Fibroblast of skin of back (primary cell): ENCODE measurements at places on chromosomes 2 and 18.

GRCh38 chr2:200962811-200963123, 693 bp downstream of the ORC2 start:
- DNase-seq, result no peak

DNA sequence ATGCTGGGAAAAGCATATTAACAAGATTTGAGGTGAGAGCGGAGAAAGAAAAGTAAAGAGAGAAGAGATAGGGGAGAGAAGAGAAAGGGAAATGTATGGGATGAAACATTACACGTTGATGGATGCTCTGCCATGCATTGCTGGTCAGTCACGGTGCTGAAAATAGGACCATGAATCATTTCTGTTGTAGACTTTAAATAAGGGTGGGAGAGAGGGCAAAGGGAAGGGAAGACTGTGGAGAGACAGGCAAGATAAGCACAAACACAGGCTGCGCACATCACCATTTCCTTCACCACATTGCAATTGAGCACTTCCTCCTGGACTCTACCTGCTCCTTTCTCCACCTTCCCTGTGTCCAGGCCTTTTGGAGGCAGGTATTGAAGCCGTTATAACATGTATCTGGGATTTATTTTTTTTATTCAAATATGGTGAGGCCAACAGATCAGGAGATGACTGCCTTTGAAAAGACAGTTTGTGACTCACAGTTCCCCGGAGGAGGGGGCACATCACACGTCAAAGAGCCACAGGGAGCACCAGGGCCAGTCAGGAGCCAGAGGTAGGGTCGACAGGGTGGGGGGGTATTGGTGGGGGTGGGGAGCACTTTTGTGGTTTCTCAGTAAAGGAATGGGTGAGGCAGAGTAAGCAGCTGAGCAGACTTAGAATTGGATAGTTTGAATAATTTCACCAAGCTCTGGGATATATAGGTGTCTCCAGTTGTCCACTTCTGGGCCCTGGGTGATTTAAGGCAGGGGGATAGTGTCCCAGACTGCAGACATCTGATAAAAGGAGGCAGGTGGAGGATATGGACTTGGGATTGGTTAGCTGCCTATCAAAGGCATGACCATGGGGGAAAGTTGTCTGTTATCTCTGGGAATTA, 372.8 kb upstream of the ST6GAL2 start:
- peak; percentile 4 for DNase-seq

DNA sequence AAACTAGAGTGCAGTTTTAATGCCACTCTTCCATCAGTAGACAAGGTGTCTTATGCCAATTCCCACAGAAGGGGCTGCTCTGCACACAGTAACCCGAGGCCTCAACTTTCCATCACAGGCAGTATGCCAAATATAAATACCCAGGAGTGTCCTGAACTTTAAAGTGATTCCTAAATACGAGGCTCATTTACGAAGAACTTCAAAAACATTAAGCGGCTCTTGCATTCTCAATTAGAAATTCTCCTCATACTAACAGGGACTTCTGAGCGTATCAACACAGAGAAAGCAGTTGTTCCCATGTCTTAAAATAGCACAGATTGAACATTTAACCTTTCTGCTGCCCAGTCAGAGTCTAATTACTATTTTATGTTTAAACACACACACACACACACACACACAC, 638.6 kb downstream of the ERBB4 start:
- no peak for DNase-seq

- peak; percentile 39 for DNase-seq
These were observed 258.9 kb upstream of the TRIB2 start for GRCh38 chr2:12457831-12458230.

- DNase-seq, result no peak
These were observed 110.3 kb upstream of the ST6GAL2 start for GRCh38 chr2:106996171-106996769.

- DNase-seq, result no peak
These were observed 44.7 kb downstream of the ANTXR1 start for GRCh38 chr2:69057660-69058059.

GRCh38 chr18:21111346-21112139, at the start of gene ROCK1:
Gene ROCK1, minus strand, starts transcription at chr18:21111813. Its CDS starts 903 bp downstream, at chr18:21110910.
- DNase-seq, result peak; percentile 96

DNA sequence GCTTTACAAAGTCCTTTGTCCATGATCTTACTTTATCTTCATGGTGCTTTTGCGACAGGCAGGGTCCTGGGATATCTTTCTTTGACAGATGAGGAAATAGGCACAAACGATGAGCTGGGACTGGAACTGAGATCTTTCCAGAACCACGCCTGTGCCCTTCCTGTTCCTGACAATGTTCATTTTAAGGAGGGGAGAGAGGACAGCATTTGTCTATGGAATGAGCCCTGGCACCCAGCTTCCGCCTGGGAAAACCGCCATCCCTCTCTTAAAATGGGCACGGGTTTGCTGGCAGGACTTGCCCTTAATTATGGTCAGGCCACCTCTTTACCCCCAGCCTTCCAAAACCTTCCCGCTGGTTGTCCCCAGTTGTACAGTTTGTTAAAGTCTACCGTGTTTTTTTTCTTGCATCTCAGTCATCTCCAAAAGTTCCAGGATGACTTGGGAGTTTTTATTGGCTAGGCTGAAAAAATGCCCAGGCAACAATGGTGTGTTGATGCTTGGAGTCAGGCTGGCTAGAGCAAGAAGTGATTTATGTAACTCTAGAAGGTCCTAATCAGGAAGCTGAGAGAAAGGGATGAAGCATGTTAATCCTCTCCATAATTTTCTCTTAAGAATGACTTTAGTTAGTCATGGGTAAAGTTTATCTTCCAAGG, 264.9 kb upstream of the EPAS1 start:
- DNase-seq, result no peak

DNA sequence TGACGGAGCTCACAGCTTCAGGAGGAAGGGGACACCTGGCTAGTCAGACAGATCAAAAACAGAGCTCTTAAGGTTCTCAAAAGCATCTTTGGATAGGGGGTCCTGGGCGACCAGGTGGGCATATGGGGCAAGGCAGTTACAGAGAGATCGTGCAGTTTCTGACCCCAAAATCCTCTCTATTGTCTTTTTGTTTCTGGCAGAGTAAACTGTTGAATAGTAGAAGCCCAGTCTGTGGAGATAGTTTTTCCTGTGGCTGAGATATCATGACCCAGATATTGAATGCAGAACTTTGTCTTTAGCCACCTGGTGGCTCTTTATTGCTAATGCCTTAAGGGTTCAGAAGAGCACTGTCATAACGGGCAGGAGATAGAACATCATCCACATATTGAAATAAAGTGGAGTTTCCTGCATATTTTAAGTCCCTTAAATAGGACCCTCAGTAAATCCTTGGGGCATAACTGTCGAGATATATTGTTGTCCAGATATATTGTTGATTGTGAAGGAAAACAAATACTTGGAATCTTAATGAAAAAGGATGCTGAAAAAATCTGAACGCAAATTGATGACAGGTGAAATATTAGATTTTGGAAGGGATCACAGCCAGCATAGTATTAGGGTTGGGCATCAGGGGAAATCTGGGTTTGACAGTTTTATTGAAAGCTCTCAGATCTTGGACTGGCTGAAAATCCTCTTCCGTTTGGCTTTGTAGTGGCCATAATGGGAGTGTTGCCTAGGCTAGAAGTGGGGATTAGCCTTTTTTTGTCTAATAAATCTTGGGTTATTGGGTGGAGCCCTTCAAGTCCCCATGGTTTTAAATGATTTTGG, 14.1 kb upstream of the ZDBF2 start:
- DNase-seq, result peak; percentile 41

DNA sequence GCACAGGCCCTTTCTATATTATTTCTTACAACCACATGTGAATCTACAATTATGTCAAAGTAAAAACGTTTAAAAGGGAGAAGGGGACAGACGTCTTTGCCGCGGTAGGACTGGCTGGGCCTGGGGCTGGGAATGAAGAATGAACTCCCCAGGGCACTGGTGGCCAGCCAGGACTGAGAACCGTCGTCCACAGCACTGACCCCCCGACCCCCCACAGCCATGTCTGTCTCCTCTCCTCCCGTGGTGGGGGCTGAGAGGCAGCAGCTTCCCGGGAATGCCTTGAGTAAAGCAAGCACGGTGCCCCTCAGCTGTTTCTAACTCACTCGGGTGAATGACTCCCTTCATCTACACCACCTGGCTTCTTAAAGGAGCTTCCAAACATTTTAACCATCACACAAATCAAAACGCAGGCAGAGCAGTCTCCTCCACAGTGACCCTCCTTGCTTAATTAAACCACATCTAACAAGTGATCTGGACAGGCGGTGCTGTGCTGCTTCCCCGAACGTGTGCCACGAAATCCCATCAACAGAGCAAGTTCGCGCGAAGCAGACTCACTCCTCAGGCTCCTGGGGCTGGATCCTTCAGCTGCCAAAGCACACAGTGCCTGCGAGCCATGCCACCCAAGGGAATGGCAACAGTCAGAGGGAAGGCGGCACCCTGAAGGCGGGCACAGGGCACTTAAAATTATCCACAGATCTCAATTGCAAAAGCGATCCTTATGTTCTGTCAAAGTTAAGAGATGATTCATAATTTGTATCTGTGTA, 217.7 kb downstream of the EIPR1 start:
- no peak for DNase-seq

DNA sequence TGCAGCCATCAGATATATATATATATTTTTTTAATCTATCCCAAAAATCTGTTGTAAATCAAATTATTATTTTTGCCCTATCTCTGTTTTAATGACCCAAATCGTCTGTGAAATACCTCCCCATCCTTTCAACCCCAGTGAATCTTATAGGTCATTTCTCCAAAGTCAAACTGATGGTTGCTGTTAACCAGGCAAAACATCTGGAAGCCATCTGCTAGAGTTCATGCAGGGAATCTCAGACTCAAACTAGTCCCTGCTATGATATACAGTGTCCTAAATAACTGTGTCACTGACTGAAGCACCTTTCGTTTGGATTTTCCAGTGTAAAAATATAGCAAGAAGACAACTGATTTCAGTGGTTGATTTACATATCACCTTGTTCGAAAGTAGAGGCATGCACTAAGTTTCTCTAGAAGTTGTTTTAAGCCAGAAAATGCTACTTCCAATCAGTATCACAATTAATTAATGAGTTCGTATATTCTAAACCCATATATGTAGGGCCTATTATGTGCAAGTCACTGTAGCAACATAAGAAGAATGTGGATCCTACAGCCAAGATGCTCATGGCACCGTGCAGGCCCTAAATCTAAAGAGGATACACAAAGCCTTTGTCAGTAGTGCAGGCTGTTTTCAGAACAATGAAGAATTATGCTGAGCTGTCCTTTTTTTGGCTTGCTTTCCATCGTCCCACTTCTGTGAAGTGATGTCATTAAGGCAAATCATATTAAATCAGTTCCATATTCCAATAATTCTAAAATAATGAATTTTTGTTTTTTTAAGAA, 566.0 kb downstream of the STK39 start:
- DNase-seq, result no peak

GRCh38 chr2:10502803-10503107, 54.6 kb upstream of the ODC1 start:
- DNase-seq, result no peak

GRCh38 chr2:29050591-29050990, 23.7 kb downstream of the PCARE start:
- no peak for DNase-seq

DNA sequence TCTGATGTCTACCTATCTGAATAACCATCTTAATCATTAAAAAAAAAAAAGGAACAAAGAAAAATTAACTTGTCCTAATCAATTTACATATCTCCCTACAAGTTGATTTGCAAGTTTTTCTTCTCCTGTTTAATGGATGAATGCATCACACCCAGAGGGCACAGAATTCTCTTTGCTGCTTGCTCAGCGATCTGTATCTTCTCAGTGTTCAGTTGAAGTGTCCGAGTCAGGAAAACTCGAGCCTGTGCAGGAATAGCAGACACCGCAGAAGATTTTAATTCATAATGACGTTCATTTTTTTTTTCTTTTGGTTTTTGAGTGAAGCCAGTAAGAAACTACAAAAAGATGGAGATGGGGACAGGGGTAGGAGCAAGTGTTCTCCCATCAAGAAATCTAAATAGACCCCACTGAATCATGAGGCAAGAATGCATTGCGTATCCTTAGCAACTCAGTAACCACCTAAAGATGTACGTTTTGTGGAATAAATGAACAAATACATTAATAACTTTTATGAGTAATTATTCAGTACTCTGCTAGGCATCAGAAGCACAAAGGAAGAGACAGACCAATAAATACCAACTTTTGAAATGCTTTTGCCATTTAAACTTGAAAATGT, 675.5 kb downstream of the LRP1B start:
- DNase-seq, result no peak

GRCh38 chr2:42547014-42547413, 21.4 kb upstream of the MTA3 start:
- no peak for DNase-seq

DNA sequence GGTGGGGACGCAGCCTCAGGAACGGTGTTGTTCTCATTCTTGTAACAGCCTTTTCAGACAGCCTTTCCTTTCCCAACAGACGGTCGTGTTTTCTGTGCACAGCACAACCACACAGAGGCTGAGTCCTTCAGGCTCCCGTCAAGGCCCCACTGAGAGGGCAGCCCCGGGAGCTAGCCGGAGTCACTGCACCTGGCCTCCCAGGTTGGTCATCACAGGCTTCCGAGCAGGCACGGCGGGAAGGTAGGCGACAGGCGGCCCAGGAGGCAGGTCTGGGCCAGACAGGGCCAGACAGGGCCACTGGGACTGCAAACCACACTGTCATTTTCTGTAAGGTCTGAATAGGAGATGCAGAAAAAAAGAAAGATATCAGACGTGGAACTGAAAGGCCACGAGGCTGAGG, 570.8 kb downstream of the GALR1 start:
- no peak for DNase-seq

DNA sequence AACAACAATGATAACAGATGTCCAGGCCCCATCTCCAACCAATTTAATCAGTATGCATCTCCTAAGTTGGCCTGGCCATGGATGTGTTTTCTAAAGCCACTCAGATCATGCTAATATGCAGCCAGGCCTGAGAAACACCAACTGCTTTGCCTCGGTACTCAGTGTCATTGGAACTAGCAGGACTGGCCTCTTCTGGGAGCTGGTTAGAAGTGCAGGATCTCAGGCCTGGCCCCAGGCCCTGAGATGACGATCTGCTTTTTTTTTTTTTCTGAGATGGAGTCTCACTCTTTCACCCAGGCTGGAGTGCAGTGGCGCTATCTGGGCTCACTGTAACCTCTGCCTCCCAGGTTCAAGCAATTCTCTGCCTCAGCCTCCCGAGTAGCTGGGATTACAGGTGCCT, 69.1 kb downstream of the IRS1 start:
- peak; percentile 9 for DNase-seq

DNA sequence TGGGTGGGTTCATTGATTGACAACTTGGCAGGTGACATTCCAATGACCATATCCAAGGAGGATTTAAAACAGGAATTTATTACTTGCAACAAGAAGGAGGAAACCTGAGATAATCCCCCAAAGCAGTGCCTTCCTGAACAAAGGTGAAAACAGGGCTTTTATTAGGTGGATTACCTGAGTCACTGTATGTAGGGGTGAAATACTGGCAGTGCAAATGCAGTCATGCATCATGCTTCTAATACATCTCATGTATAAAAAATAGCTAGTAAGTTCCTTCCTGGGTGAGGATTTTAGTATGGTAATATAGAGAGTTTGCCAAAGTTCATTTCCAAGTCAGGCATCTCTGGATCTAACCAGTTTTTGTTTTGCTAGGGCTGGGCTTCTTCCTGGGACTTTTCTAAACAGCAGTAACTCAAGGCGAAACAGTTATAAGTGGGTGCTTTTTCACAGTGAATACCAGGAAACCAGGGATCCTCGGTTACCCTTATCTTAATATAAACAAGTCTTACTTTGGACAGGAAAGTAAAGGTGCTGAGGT, 583.4 kb upstream of the LRRTM1 start:
- DNase-seq, result no peak

GRCh38 chr2:173410579-173410978, 55.9 kb downstream of the CDCA7 start:
- DNase-seq, result no peak
